ENCODE measurements at places on chromosomes 3 and 15.

DNA sequence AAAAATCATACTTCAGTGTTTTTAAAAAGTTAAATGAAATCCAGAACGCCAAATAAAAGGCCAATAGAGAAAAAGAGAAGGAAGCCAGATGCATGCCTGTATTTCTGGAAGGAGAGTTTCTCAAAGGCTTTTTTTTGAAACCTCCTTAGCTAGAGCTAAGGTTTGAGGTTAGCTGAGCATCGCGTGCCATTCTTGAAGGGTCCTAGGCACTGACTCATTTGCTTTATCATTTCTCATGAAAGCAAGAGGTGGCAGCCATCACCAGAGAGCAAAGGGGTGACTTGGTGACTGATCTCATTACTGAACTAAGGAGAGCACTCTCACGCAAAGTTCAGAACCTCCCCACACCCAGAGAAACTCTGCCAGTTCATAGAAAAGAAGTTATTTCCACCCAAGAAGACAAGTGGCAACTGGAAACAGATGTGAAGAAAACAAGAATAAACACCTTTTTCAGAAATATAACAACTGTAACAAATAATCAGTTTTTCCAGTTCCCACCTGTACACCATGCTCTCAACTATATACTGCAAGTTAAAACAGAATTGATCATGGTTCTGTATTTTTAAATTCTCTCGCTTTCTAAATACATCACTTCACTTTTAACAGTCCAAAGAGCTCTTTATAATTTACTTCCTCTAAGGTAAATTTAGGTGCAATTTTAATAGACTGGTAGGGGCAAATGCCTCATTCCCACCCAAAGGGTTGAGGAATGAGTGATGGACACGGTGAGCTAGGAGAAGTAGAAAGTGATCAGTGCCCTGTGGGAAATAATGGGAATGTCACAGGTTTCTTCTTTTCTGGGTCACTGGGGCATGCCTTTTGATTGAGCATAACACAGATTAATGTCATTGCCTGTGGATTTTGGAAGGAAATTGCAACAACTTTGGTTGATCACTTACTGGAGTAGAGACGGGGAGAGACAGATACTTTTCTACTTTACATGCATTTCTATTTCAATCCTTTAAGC, 24.7 kb downstream of the GPR15 start:
- no peak for DNase-seq

DNA sequence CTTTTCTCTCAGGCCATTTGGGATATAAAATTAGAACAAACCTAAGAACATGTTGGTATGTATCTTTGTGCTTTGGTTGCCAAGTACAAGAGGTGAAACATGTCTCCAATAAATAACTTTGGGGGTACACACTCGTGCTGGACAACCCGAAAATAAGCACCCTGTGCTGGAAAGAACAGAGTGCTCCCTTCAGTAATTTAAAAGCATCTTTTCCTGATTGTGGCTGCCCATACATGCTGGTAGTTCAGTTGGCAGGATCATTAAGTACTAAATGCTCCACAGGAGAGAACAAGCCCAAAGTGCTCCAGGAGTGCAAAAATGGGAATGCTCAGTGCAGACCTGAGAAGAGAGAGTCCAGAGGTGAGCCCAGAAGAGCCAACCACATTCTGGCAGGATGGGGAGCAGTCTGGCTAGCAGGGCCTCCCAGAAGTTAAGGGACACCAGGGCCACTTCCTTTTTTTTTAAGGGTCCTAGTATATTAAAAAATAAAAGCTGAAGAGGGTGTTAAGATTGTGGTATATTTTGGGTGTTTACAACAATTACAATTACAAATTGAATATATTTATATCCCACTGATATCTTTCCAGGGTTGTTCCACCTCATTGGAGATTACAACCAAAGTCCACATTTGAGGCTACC, 48.6 kb upstream of the SSR3 start:
- DNase-seq: no peak

DNA sequence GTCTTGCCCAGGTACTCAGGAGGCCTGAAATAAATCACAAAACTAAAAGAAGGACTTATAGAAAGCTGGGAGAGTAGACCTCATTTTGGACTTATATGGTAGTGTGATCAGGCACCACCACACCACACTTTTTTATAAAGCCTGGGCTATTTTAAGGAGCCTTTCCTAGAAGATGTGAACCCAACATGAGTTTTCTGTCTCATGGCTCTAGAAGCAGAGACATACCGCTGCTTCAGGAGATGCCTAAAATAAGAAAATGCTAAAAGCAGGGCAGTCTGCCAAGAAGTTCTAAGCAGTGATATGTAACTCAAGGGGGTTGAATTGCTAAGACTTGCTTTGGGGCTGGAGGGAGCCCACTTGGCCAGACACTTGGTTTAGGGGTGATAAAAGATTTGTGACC, 49.6 kb downstream of the SUMF1 start:
- DNase-seq: no peak

DNA sequence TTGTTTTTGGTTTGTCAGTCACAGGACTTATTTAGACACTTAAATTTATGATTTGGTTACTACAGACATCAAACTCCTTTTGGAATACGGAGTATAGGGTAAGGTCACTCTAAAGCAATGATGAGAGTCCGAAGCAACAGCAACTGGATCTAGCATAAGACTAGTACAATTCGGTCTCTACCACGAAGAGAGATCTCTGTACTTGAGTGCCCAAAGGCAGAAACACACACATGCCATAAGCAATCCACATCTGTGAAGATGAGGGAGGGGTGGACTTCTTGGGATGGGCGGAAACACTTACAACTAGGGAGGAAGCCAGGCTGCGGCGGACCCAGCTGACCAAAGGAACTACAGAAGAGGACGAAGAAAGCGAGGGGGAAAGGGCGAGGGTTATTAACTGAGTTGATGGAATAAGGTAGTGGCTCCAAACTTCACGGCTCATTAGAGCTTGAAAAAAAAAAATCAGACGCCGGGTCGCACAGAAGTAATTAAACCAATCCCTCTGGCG, 595 bp downstream of the DPH6 start:
- peak; percentile 30 for DNase-seq

DNA sequence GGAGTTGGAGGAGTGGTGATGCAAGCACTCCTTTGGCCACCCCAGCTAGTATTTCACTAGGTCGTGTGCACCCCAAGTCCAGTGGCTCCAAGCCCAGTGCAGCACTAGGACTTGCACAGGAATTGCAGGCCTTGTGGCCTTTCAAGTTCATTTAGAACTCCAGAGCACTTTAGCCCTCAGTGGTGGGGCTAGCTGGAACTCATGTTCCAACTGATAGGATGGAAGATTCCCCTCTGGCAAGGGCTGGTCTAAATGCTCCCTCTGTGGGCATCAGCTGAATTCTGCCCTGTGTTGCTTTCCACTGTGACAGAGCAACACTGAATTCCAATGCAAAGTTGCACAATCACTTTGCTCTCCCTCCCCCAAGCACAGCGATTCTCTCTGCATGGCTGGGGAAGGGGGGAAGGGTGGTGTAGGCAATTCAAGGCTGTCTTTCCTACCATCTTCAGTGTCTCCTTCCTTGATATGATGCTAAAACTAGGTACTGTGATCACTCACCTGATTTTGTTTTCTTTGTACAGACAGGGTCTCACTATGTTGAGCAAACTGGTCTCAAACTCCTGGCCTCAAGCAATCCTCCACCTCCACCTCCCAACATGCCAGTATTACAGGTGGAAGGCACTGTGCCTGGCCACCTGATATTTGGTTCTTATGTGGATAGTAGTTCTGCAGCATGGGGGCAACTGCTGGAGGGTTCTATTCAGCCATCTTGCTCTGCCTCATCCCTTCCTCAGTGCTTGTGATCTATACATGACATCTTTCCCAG, 10.3 kb downstream of the USF3 start:
- peak; percentile 25 for DNase-seq

DNA sequence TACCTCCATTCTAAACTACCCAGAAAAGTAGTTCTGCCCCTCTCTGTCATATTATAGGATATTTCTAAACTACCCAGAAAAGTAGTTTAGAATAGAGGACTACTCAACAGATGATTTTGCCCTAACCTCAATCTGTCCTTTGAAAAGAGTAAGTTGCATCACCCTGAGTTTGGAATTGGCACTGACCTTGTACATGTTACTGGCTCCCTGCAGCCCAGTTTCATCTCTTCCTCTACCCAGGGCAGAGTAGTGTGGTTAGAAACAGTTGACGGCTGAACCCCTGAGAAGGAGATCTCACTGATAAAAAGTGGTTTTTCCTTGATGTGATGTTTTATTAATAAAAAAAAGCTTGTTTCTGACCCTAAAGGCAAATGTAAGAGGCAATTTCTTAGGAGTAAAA, 340.5 kb upstream of the NECTIN3 start:
- no peak for DNase-seq

GRCh38 chr15:81117581-81117980, 16.5 kb upstream of the CFAP161 start:
- no peak for DNase-seq

DNA sequence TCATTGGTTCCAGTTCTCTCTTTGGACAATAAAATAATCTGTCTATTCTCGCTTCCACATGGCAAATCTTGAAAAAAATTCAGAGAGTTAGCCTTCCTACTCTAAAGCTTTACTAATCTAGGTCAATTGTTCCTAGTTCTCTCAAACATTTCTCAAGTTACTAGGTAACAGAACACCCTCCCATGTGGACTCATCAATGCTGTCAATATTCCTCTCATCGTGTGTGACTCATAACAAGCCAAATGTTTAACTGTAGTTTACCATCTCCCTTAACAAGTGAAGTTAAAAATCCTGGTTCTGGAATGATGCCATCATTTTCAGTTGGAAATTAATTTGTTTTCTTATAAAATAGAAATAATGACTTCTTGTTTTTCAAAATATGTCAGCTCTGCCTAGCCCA, 438.6 kb downstream of the ROBO1 start:
- peak; percentile 5 for DNase-seq

- no peak for DNase-seq
These were observed 11.5 kb downstream of the DISP2 start for GRCh38 chr15:40369474-40369869.

DNA sequence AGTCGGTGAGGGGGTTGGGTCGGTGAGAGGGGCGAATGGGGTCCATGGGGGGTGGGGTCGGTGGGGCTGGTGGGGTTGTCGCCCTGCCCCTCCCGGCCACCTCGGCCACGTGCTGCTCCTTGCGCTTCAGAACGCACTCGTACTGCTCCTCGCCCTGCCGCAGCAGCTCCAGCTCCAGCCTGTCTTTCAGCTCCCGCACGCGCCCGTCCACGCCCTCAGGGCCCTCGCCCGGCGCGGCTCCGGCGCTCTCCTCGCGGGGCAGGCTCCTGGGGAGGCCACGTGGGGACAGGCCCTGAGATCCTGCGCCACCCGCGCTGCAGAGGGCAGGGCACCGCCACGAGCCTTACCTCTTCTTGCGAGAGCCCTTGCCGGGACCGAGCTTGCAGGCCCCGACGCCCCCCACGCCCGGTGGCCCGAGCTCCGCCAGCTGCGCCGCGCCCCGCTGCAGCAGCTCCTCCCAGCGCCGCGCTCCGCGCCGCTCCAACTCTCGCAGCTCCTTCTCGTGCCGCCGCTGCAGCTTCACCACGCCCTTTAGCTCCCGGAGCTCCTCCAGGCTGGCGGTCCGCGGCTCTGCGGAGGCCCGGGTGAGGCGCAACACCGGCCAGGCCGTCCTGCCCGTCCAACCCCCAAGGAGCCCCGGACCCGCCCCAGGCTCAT, 8.2 kb upstream of the ANKRD63 start:
- DNase-seq: no peak

DNA sequence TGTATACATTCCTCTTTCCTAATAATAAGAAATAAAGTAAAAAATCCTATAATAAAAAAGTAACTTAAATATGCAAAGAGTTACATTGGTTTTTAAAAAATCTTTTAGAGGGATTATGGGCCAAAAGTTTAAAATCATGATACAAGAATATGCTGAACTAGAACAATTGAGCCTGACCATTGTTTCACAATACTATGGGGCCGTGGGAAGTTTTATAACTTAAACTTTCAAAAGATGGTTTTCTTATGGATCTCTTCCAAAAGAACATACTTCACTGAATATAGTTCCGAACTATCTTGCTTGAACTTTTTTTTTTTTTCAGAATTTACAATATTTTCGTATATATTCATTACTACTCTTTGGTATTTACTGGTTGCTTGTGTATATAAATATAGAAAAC, 97.6 kb downstream of the NFKBIZ start:
- DNase-seq: no peak

DNA sequence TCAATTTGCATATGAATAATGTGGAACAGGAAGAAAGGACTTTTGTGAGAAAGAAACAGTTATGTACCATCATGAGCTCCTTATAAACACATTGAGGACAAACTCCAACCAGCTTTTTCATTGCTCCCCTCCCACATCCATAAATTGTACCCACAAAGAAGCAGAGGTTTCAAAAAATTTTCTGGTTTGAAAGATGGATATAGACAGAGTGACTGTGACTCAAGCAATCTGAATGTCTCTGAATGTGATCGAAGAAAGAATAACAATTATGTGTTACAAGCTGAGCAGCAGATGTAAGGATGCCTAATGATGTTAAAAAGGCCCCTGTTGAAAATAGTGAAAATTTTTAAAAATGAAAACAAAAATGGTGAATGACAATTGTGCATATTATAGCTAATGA, 127.4 kb downstream of the TFG start:
- DNase-seq: no peak

- DNase-seq: no peak
These were observed 350.9 kb downstream of the ZIC1 start for GRCh38 chr3:147760085-147760484.

- no peak for DNase-seq
These were observed 388.7 kb downstream of the GRM7 start for GRCh38 chr3:7249493-7250076.

GRCh38 chr3:106850437-106850836, 526.8 kb upstream of the CCDC54 start:
- DNase-seq: no peak

DNA sequence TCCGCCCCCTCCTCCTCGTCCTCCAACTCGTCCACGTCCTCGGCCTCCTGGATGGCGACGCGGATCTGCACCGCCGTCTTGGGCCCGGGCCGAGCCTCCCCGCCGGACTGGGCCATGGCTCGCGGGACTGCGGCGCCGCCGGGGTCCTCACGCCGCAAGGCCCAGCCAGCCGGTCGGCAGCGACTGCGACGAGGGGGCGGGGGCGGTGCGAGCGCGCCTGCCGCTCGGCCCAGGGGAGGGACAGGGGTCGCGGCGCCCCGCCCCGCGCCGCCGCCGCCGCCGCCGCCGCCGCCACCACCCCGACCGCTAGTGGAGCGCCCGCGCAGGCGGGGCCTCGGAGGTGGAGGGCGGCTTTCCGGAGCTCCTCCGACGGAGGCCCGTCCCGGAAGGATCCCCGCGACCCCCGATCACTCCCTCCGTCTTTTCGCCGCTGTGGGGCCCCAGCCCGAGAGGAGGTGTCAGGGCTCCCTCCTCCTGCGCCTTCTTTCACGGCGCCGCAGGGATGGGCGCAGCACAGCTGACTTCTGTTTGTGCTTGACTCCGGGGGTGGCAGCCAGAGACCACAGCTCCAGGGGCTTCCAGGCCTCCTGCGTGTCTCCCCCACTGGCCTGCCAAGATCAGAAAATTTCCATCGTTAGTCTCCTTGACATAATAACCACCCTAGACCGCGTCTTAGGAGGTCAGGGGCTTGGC, at the start of gene LARP6:
LARP6 (minus strand) TSS at position 185 of the 693 bp plus-strand sequence; CDS start at position 116, 69 bp downstream.
- no peak for DNase-seq

All from GM04504 (cell line).